ENCODE measurements at places on chromosomes 7 and 10.

DNA sequence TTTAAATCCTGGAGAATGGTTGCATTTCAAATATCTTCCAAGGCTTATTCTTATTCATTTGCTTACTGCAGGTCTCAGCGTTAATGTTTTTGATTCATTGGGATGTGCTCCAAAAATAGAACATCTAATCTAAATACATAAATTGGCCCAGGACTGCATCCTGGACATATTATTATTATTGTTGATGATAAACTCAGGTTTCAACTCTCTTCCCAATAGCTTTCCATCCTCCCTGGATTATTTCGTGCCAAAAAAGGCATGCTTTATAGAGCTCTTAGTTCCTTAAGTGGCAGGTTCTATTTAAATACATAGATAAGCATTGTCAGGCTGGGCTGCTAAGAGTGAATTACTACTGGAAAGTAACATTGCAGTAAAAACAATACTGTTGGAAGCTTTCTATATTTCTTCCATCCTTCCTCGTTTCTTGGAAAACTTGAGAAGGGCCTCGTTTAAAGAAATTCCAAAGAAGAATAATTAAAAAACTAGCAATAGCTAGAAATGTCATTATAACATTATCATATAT, 14.7 kb upstream of the PRKAR2B start:
- no peak for DNase-seq

DNA sequence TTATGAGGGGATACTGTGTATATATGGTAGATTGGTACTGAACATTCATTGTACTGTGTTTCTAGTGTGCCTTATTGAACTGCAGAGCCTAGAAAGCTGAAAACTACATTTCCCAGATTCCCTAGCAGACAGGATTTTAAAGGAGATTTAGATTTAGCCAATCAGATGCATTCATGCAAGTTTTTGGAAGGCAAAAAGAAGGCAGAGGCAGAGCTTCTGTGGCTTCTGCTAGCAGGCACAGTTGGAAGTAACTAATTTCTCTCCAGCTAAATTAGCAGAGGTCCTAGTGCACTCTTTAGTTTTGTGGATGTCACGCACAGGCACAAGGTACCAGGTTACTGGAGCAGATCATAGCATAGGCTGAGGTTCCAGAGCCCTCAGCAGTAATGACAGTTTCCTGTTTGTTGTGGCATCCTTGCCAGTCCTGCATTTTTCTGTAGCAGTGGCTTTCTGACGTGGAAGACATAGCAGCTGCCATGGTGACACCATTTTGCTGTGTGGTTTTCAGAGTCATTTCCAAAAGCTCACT, 83.7 kb upstream of the CCDC71L start:
- DNase-seq: no peak

GRCh38 chr10:13893926-13894325, 307.2 kb downstream of the PRPF18 start:
- DNase-seq: no peak

- no peak for DNase-seq
Measured at GRCh38 chr10:132735923-132736391, 50.0 kb downstream of the NKX6-2 start.

GRCh38 chr10:110918269-110918642, 724 bp downstream of the BBIP1 start:
- peak; percentile 90 for DNase-seq

GRCh38 chr7:83101530-83101929, 61.2 kb downstream of the PCLO start:
- no peak for DNase-seq
